Pancreas (tissue), 10 donors: ENCODE measurements at places on chromosomes 16 and 17. TPM values are rescaled to one million over a fixed set of nuclear protein-coding genes. Genes with fewer than 3 reads are reported as not detected.
A peak's percentile ranks its signal among the peaks of the same experiment; 100 is the strongest.

PIEZO1 gene
- total RNA-seq, result 16.3 TPM

- DNase-seq, result no peak
These were observed 40.8 kb downstream of the MRTFB start for GRCh38 chr16:14111713-14112538.

- DNase-seq, result no peak
These were observed 57.2 kb upstream of the ALOX12 start for GRCh38 chr17:6938637-6939036.

DNA sequence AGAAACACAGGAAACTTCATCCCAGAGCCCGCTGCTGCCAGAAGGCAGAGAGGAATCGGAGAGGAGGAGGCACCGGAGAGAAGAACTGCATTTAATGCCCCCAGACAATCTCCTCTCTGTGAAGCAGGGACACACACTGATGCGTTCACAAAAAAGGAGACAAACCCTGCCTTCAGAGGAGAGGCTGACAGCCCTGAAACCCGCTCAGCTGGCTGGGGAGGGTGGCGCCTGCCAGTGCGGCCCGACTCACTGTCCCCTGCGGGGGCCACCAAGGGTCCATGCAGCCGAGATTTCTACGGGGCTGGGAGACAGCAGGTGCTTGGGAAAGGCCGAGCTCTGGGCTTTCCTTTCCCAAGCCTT, 21.9 kb upstream of the CACNG1 start:
- DNase-seq, result no peak

- no peak for DNase-seq
These were observed 1.6 kb downstream of the UBALD1 start for GRCh38 chr16:4612977-4613635.

DNA sequence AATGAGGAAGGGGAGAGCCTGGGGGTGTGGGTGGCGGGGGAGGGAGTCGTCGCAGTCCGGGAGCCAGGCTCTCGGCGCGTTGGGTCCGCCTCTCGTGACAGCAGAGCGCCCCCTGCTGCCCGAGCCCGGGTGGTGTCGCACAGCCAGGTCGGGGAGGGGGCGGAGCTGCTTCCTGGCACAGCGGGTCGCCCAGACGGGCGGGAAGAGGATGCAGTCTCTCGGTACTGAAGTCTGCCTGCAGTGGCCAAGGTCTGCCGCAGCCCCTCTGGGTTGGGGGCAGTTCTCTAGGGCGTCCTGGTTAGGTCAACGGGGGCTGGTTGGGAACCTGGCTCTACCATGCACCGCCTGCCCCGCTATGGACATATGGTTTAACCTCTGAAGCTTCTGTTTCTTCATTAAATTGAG, 38.2 kb upstream of the CCDC182 start:
- peak; percentile 47 for DNase-seq

- DNase-seq, result no peak
These were observed 2.9 kb downstream of the ZNF750 start for GRCh38 chr17:82836823-82837357.

DNA sequence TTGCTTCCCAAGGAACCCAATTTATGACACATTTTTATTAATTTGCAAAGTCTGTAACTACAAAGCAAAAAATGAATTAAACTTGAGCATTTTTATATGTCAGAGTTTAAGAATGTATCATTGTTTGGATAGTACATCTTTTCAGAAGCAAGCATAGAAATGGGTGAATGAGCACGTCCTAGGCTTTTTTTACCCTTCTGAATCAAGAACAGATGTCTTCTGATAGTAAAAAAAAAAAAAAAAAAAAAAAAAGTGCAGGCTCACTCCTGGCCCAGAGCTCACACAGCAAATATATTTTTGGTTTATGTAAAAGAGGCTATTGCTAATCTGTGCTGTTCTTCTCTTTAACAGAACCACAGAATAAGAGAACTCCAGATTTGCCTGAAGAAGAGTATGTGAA, 6.3 kb downstream of the TERF2IP start:
- DNase-seq, result no peak

DNA sequence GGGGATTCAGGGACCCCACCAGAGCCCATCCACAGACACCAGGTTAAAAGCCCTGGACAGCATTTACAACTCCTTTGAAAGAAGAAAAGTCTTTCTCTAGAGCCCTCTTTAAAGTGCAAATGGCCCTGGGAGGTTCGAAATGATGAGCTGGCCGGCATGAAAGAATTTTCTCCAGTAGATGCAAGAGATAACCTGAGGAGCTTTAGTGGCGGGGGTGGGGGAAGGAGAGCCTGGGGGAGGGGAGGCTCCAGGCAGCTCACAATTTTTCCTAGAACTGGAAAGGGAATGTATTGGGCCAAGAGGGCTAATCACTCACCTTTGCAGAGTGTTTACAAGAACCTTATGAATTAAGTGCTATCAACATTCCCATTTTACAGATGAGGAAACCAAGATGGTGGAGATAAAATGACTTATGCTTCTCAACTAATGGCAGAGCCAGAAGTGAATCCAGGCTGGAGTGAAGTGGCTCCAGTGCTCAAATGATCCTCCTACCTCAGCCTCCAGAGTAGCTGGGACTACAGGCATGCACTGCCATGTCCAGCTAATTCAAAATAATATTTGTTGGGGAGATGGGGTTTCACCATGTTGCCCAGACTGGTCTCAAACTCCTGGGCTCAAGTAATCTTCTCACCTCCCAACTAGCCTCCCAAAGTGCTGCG, 4.2 kb upstream of the CDH1 start:
- no peak for DNase-seq
